ENCODE measurements at places on chromosomes 6 and 20.

GRCh38 chr20:25039697-25040437 is 18.1 kb downstream of the ACSS1 start:
- DNase-seq = peak; percentile 54

GRCh38 chr20:53664121-53664520 is 70.5 kb upstream of the ZNF217 start:
- no peak for DNase-seq

- DNase-seq = no peak
Observed at GRCh38 chr20:32589256-32589655, 4.1 kb upstream of the NOL4L start.

GRCh38 chr6:80607811-80608391 is 501.4 kb downstream of the BCKDHB start:
- DNase-seq = peak; percentile 87

- DNase-seq = no peak
Observed at GRCh38 chr6:11366934-11367637, 134.6 kb upstream of the NEDD9 start.

DNA sequence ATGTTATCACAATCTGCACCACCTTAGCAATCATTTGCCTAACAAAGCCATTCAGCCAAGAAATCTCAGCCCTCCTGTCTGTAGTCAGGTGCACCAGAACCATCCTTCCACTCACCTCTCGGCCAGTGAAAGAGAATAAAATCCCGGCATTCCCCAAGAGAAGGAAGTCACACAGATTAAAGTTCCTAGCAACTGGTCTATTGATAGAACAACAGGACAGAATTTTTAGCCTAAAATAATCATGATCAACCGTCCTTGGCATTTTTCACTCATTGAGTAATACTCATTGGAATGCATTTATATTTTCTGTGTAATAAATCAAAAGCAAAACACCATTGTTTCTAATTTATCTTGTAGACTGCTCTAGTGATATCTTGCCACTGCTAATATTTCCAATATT is 85.7 kb upstream of the CDH4 start:
- DNase-seq = no peak

DNA sequence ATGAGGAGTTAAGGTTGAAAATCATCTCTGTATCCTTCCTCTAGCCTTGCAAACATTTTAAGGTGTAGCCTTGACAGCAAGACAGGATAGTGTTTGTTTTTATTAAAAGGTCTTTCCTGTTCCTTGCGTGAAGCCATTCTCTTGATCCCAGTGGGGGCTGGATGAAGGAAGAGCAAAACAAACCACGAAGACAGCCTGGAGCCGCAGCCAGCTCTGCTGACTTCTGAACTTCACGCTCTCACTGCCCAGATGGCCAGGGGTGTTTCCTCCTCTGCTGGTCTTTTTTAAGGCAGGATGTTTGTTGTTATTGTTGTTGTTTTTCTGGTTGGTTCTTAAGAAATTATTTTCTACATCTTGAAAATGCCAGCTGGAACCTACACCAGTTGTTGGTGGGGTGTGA is 156.4 kb downstream of the MTHFD1L start:
- no peak for DNase-seq

DNA sequence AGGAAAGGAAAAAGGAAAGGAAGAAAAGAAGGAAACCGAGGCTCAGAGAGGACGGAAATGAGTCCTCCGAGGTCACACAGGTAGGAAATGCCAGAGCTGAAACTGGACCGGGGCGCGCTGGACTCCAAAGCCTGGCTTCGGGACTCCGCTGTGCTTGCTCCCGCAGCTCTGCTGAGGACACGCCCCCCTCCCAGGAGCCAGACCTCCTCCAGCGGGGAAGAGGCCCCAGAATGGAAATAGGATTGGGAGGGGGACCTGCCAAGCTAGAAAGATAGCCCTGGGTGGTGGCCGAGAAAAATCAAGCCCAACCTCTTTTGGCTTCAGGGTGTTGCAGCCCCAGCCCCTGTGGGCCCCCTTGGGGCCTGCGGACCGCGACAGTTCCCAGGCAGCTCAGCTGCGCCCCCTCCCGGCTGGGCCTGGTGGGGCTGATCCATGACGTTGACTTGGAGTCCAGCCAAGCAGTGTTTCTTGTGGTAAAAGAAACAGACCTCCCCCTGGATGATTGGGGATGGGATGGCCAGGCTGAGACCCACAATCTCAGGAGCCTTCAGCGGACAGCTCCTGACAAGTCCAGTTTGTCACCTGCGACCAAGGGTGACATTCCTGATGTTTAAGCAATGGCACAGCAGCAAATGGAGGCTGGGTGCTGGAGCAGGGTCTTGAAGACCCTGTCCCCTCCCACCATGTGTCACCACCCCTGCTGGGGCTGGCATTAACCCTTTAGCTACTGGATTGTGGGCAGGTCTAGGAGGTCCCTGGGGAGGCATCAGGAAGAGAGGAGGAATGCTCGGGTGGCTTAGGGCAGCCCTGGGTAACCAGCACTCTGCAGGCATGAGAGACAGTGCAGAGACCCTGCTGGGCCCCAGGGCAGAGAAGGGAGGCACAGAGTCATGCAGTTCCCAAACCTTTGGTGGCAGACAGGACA is 55.4 kb downstream of the RIPOR3 start:
- no peak for DNase-seq

DNA sequence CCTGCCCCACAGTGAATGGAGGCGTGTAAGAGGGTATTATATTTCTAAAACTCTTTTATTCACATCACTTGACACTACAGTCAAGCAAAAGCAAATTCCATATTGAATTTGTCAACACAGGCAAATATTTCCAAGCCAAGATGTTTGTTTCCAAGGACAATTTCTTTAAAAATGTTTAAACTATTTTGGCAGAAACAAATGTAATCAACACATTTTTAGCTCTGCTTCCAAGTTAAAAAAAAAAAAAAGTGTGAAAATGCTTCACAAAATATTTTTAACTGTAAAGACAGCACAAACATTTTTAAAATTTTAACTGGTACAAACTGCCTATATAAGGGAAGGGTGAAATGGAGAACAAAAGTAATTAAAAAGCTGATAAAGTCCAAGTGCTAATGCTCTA is 44.9 kb upstream of the DST start:
- no peak for DNase-seq

- DNase-seq = no peak
Observed at GRCh38 chr20:37528446-37529213, 954 bp upstream of the BLCAP start.

DNA sequence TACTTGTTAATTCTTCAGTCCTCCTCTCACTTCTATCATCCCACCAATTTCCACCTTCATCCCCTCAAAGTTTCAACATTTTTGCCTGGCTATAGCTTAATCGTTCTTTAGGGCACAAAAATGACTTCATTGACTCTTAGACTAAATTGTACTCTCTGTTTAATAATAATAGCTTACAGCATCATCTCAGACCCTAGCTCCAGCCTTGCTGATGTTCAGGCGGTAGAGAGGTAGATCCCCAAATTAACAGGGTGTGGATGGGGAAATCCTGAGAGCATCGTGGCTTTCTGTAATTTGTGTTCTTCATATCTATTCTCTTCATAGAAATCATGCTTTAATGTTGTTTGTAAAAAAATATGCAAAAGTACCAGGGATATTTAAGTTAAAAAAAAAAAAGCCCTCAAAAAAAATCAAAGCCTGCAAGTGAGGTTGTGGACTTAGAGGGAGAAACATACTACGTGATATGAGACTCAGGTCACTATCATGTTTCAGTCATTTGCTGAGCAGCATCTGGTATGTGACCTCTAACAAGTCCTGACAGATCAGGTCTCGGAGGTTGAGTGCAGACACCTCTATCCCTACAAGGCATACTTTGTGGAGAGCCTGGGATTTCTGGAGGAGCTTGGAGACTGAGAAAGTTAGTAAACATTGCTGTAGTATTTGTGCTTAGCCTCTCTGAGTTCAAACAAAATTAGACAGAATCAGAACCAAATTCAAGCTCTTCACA is 1063.3 kb upstream of the CITED2 start:
- no peak for DNase-seq

DNA sequence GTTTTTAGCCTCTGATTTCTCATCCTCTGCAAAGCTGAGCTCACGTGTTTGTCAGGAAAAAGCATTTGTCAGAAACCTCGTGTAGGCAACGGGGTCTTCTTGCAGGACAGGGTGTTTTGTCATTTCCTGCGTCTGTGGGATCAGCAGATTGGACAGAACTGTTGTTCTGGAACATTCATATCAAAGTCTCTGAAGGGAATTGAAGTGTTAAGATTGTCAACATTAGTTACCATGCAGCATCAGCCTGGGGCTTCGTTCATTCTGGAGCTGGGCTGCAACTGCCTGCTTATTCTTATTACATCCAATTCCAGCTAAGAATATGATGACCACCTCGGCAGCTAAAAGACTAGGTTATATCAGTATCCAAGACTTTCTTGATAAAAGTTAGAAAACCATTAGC is 71.0 kb upstream of the RALGAPA2 start:
- no peak for DNase-seq

DNA sequence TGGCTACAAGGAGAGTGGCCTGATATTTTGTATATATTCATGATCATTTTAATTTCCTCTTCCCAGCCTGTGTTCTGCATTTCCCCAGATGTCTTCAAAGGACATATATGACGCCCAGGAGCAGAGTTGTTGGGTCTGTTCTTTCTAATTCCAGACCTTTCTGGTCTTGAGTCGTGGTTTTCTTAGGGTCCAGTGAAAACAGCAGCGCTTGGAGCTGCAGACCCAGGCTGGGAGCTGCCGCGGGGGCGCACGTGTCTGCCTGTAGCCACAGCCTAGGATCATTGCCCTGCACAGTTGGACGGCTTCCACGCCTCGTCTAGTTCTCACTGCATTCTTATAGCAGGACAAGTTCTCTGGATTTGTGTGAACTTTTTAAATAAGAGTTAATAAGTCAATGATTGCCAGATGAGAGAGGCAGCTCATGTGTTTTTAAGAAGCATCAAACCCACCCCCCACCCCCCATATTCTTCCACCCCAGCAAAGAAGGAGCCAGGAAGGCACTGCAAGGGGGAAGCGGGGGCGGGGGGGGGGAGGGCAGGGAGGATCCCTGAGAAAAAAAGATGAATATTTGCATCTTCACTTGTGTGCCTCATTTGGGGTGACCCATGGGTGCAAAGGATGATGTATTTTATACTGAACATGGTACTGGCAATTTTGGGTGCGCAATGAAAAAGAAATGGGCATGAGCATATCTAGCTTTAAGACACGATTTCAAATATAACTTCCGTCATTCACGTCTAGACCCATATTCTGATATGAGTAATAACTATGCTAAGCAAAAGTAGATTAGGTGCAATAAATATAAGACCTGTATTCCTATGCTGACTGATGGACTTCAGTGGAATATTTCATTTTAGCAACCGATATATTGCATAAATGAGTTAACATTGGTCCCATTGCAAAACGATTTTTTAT is 160.0 kb downstream of the TBXT start:
- no peak for DNase-seq

DNA sequence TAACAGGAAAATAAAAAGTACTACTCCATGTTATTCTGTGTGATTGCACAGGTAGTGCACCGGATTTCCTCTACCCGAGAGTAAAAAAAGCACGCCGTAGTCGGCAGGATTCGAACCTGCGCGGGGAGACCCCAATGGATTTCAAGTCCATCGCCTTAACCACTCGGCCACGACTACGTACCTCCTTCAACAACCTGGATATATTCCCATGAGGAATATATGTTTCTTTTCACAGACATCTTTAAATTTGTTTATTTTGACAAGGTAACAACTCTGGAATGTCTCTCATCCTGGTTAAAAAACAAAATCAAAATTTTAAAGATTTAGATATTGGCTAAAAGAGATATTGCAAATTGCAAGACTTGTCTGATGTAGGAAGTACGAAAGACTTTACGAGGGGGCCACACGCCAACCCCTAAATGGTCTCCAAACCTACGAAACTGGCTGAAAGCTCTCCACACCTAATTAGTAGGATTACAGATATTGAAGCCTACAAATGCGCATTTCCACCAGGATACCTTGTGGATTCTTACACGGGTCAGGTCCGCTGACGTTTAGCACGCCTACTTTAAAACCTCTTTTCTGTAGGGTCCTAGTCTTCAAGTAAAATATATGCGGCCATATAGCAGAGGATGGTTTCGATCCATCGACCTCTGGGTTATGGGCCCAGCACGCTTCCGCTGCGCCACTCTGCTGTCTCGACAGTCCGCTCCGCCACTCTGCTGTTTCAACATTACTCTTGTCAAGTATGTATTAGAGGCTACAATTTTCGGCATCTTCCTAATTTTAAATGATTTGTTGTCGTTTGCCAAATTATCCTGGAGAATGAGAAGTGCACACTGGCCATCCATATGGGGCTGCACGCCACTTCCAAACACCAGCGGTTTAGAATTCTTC is 52.2 kb upstream of the BTN3A2 start:
- no peak for DNase-seq

DNA sequence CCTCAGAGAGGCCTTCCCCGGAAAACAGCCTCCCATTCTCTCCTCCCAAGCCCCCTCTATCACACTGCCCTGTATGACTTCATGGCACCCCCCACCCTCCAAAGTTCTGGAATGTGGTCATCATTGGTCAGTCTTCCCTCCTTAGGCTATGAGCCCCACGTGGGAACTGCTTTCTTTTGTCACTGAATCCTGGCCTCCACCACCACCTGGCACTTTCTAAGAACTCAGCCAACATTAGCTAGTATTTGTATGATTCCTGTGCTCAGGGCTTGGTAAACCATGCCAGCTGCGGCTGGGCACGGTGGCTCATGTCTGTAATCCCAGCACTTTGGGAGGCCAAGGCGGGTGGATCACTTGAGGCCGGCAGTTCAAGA is 8.4 kb upstream of the E2F1 start:
- DNase-seq = no peak

DNA sequence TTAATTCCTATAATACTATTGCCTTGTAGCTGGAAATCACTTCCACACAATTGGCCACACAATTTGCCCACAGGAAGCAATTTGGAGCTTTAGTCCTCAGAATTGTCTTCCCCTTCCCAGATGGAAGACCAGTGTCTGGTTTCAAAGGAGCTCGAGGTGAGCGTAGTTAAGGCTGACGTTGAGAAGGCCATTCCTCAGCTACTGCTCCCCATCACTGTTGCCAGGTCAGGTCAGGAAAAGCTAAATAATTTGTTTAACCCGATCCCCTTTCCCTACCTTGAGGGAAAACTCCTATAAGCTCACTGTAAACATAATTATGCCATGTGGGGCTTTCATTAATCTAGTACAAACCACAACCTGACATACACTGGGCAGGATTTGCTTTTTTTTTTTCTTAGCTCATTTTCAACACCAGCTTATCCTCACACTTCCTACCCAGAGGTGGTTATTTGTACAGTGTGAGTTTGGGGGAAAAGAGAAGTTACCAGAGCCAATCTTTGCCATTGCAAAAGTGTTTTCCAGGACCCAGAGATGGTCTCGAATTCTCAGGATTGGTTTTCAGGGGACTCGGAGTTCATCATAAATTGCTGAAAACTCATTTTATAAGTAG is 242.7 kb downstream of the CLIC5 start:
- DNase-seq = no peak

- DNase-seq = no peak
Observed at GRCh38 chr6:47630587-47630986, 67.8 kb upstream of the ADGRF4 start.

GRCh38 chr20:5686384-5687105 is 63.7 kb upstream of the SHLD1 start:
- no peak for DNase-seq

- DNase-seq = no peak
Observed at GRCh38 chr6:169755162-169755561, 3.7 kb downstream of the ERMARD start.
